ENCODE measurements at places on chromosomes 7 and 10. TPM values are rescaled to one million over a fixed set of nuclear protein-coding genes. Genes with fewer than 3 reads are reported as not detected.

- H3K27me3 ChIP-seq: no peaks in the 10 kb centered on the region
- no peaks in the 10 kb centered on the region for H3K36me3 ChIP-seq
- H3K4me1 ChIP-seq: peaks cover 13% of the 10 kb centered on the region
- H3K4me3 ChIP-seq: no peak overlapping the region
- DNase-seq: no peak
- no peak overlapping the region for H3K27ac ChIP-seq
These were observed 47.7 kb downstream of the SHOC2 start for GRCh38 chr10:110967009-110967630.

DNA sequence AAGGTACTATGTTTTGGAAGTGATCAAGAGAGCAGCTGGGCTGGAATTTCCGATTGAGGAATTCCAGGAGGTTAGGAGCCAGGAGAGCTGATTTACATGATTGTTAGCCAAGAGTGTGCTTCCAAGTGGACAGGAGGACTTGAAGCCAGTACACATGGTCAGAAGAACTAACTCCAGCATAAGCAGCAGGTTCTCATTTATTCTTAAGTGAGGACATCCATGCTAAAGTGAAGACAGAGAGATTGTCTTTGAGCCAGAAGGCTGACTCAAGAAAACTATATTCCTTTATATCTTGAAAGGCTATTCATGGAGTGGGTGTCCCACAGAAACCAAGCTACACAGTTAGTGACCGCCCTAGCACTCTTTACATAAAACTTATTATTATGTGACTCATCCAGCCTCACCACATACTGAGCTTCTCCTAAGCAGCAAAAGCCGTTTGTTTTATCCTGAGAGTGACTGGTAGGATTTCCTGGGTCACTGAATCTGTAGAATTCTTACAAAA, 56.7 kb upstream of the SEMA3A start:
- H3K27me3 ChIP-seq: no peaks in the 10 kb centered on the region
- H3K36me3 ChIP-seq: no peaks in the 10 kb centered on the region

GRCh38 chr7:47710201-47710935, 128.5 kb upstream of the TNS3 start:
- H3K4me3 ChIP-seq: no peak overlapping the region
- DNase-seq: no peak
- H3K4me1 ChIP-seq: no peaks in the 10 kb centered on the region
- no peak overlapping the region for H3K27ac ChIP-seq
- no peaks in the 10 kb centered on the region for H3K27me3 ChIP-seq

GRCh38 chr10:66455304-66455703, 470.5 kb upstream of the LRRTM3 start:
- H3K4me1 ChIP-seq: no peaks in the 10 kb centered on the region
- H3K27me3 ChIP-seq: no peaks in the 10 kb centered on the region
- no peaks in the 10 kb centered on the region for H3K36me3 ChIP-seq
- no peak for DNase-seq

GRCh38 chr7:30012757-30013156, 13.7 kb downstream of the FKBP14 start:
- H3K36me3 ChIP-seq: no peaks in the 10 kb centered on the region
- no peak for DNase-seq
- no peaks in the 10 kb centered on the region for H3K4me1 ChIP-seq
- H3K4me3 ChIP-seq: no peak overlapping the region
- H3K27ac ChIP-seq: no peak overlapping the region
- no peaks in the 10 kb centered on the region for H3K27me3 ChIP-seq

BTBD16 gene
- total RNA-seq: not detected

GRCh38 chr7:106054971-106055532, 57.1 kb downstream of the SYPL1 start:
- no peak overlapping the region for H3K4me3 ChIP-seq
- H3K36me3 ChIP-seq: no peaks in the 10 kb centered on the region
- no peaks in the 10 kb centered on the region for H3K27me3 ChIP-seq
- H3K27ac ChIP-seq: no peak overlapping the region

ADRB1 gene
- total RNA-seq: 0.09 TPM

UNCX gene
- not detected for total RNA-seq

DNA sequence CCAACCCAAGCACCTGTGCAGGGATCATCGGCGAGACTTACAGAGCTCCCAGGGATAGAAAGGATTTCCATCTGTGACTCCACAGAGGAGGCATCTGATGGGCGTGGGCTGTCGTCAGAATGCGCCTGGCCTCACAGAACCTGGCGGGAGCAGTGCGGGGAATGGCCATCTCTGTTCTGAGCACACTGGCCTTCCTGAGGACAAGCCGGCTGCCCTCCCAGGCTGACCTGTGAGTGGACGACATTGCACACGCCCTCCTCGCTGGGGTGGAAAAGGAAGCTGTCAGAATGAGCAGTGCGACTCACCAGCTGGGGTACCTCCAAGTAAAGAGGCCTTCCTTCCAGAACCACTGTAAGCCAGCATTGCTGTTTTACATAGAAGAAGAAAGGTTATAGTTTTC, 234.6 kb upstream of the PITRM1 start:
- DNase-seq: no peak
- H3K27me3 ChIP-seq: no peaks in the 10 kb centered on the region
- no peak overlapping the region for H3K27ac ChIP-seq
- no peak overlapping the region for H3K4me3 ChIP-seq
- H3K4me1 ChIP-seq: peaks cover 4% of the 10 kb centered on the region

TMEM26 gene
- not detected for total RNA-seq

GRCh38 chr7:24745355-24745754, 11.9 kb downstream of the GSDME start:
- no peaks in the 10 kb centered on the region for H3K36me3 ChIP-seq
- no peak for DNase-seq
- H3K27me3 ChIP-seq: no peaks in the 10 kb centered on the region
- no peaks in the 10 kb centered on the region for H3K4me1 ChIP-seq
- H3K4me3 ChIP-seq: no peak overlapping the region

DNA sequence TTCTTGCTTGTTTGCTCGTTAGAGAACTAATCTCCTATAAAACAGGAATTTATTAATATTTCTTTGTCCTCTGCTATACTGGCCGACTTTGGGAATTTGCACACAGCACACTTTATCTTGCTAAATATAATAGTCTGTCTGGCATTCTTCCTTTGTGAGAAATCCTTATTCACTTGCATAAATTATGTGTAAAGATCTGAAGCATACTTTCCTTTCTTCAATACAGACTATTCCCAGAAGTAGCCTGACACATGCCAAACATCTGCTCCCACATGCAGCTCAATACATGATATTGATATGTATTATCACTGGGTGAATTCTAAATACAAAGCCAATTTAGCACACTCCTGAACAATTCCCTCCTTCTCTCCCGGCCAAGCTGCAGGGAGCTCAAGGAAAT, 273.9 kb downstream of the GRM8 start:
- DNase-seq: no peak
- H3K27ac ChIP-seq: no peak overlapping the region
- H3K27me3 ChIP-seq: no peaks in the 10 kb centered on the region

DNA sequence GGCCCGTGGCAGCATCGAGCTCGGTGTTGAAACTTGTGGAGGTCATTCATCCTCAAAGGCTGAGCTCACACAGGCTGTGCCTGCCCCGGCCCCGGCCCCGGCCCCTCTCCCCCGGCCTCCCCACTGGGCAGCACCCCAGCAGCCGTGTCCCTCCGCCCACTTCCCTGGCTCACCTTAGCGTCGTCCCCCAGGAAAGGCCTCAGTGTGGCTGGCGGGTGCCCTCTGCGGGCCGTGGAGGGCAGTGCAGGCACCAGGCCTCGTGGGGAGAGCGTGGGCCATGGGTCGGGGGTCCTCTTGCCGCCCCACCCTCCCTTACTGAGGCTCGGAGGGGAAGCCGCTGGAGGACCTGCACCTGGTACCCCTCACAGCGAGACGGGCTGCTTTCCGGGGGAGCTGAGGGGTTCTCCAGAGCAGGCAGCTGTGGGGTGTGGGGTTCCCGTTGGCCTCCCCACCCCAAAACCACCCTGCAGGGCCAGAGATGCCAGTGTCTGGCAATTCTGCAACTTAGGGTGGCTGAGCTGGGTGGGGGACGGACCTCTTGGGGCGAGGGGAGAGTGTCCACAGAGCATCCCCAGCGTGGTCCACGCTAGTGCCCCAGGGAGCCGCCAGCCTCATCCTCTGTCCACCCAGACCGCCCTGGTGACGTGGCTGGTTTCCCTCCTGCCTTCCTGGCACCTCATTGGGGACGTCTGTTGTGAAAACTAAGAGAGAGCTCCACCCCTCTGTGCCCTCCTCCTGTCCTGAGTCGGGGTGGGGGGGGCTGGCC, 44.2 kb upstream of the DPYSL4 start:
- H3K27me3 ChIP-seq: no peaks in the 10 kb centered on the region
- no peak overlapping the region for H3K27ac ChIP-seq
- H3K4me3 ChIP-seq: no peak overlapping the region
- H3K4me1 ChIP-seq: no peaks in the 10 kb centered on the region
- DNase-seq: peak; percentile 71

DNA sequence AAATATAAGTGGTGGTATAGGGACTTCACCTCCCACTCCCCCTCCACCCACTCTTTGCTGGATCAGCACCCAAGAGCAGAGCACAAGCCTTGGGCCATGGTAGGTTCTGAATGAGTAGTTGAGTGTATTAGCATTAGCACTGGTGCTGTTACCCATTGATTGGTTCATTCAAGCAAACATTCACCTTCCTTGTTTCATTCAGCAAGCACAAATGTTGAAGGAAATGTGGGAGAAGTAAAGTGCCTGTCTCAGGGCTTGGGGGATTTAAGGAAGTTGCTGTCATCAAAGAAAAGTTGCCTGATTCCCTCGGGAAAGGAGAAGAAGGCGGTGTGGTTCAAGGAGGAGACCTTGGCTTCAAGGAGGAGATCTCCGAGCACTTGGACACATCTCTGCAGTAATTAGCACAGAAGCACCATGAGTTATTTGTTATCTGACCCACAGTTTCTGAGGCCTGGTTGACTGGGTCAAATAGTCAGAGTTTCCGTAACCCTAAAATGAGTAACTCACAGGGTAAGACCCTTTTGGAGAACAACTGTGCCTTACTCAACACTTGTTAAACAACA, 17.3 kb downstream of the IL2RA start:
- no peak overlapping the region for H3K4me3 ChIP-seq
- no peaks in the 10 kb centered on the region for H3K36me3 ChIP-seq
- DNase-seq: no peak
- no peaks in the 10 kb centered on the region for H3K4me1 ChIP-seq
- H3K27me3 ChIP-seq: no peaks in the 10 kb centered on the region
- H3K27ac ChIP-seq: no peak overlapping the region

- no peaks in the 10 kb centered on the region for H3K4me1 ChIP-seq
- no peak for DNase-seq
- no peak overlapping the region for H3K27ac ChIP-seq
- H3K27me3 ChIP-seq: no peaks in the 10 kb centered on the region
- H3K4me3 ChIP-seq: no peak overlapping the region
These were observed 7.3 kb upstream of the RHOBTB1 start for GRCh38 chr10:60951272-60951724.

- H3K27me3 ChIP-seq: no peaks in the 10 kb centered on the region
- H3K27ac ChIP-seq: no peak overlapping the region
- no peak overlapping the region for H3K4me3 ChIP-seq
- no peaks in the 10 kb centered on the region for H3K36me3 ChIP-seq
- H3K4me1 ChIP-seq: no peaks in the 10 kb centered on the region
These were observed 57.6 kb upstream of the MDFIC start for GRCh38 chr7:114864278-114864677.

DNA sequence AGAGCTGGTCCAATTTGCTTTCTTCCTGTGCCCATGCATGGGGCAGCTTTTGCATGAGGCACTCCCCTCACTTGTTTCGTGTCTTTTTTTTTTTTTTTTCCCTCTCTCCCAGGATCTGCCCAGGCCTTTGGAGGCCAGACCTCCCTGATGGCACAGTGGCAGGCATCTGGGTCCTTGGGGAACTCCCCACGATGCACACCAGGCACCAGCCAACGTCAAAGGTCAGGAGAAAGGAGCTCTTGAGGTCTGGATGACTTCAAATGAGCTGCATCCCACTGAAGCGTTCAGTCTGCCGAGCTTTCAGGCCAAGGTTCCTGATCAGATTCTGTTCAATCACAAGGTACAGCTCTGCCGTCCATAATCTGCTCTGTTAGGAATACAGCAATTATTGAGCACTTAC, 97.2 kb upstream of the CARD11 start:
- H3K27me3 ChIP-seq: no peaks in the 10 kb centered on the region
- no peak overlapping the region for H3K27ac ChIP-seq
- no peak for DNase-seq
- no peaks in the 10 kb centered on the region for H3K4me1 ChIP-seq
- no peak overlapping the region for H3K4me3 ChIP-seq

DNA sequence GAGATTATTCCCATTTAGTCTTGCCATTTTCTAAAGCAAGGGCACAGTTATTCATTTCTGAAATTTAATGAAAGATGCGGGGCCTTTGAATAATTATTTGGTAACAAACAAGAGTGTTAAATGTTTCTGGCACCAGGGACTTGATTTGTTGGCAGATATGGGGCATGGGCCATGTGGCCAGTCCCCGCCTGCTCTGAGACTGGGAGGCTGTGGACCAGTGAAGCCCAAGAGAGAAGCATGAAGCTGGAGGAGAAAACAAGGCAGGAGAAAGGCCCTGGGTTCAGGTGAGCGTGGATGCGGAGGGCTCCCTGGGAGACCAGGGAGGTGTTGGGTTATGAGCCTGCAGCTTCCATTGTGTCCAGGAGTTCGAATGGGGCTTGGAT, 378.5 kb downstream of the TCERG1L start:
- no peaks in the 10 kb centered on the region for H3K36me3 ChIP-seq
- no peak overlapping the region for H3K27ac ChIP-seq
- DNase-seq: no peak
- no peaks in the 10 kb centered on the region for H3K27me3 ChIP-seq

- DNase-seq: no peak
- no peak overlapping the region for H3K4me3 ChIP-seq
- no peak overlapping the region for H3K27ac ChIP-seq
- H3K27me3 ChIP-seq: no peaks in the 10 kb centered on the region
These were observed 408.9 kb downstream of the GRM8 start for GRCh38 chr7:126843883-126844282.

GRCh38 chr7:88668591-88668990, 90.9 kb upstream of the ZNF804B start:
- no peaks in the 10 kb centered on the region for H3K27me3 ChIP-seq
- H3K36me3 ChIP-seq: no peaks in the 10 kb centered on the region
- no peak overlapping the region for H3K27ac ChIP-seq
- H3K4me1 ChIP-seq: no peaks in the 10 kb centered on the region
- H3K4me3 ChIP-seq: no peak overlapping the region
- DNase-seq: no peak

DNA sequence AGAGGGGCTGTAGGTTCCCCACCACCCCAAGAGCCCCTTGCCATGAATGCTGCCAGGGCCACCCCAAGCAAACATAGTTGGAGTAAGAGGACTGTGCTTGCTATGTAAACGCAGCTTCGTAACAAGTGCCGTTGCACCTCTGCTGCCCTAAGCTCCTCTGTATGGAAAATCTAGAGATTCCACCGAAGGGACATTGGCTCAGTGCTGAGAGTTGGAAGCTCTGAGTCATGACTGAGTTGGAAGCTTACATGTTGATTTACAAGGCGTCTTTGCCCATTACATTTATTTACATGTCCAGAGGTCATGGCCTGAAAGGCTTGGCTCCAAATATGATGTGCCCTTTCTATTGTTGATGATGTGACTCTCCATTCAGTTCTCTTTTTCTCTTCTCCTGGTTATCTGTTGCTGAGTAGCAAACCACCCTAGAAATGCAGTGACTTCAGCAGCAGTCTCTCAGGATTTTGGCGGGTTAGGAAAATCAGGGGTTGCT, 233.1 kb upstream of the TCF7L2 start:
- H3K4me1 ChIP-seq: no peaks in the 10 kb centered on the region
- H3K27ac ChIP-seq: no peak overlapping the region
- no peaks in the 10 kb centered on the region for H3K36me3 ChIP-seq
- H3K4me3 ChIP-seq: no peak overlapping the region
